ENCODE measurements at places on chromosomes 5 and 9. TPM values are rescaled to one million over a fixed set of nuclear protein-coding genes. Genes with fewer than 3 reads are reported as not detected.
A peak's percentile ranks its signal among the peaks of the same experiment; 100 is the strongest.

LPAR1 gene
- 47.3 TPM for total RNA-seq

TAF11L11 gene
- not detected for total RNA-seq

PFDN1 gene
- total RNA-seq, result 28.7 TPM

STRBP gene
- total RNA-seq, result 11.3 TPM

AQP3 gene
- 169 TPM for total RNA-seq

TOMM5 gene
- total RNA-seq, result 81.3 TPM

CRHBP gene
- total RNA-seq, result 0.20 TPM

PCDHB1 gene
- total RNA-seq, result not detected

NXNL2 gene
- not detected for total RNA-seq

PAEP gene
- not detected for total RNA-seq

FCN2 gene
- total RNA-seq, result 0.39 TPM

DNA sequence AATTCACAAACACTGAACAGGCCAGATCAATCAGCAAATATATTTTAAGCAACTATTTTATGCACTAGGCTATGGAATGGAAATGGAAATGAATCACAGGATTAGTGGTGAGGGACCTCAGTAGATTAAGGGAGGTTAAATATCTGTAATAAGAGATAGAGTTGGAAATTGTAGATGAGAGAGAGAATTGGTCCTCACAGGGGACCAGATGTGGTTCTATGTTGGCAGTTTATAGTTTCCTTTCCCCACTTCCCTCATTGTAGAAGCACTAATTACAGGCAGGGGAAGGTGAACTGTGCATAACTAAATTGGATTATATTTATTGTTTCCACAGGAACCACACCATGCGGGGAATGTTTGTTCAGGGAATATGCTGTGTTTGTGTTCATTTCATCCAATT is 496.2 kb downstream of the ARHGEF28 start:
- no peak for DNase-seq

GRCh38 chr9:113949571-113950078 is 73.5 kb downstream of the ZNF618 start:
- DNase-seq, result no peak

- DNase-seq, result peak; percentile 76
Measured at GRCh38 chr9:104743376-104743985, 4.0 kb upstream of the NIPSNAP3A start.

DNA sequence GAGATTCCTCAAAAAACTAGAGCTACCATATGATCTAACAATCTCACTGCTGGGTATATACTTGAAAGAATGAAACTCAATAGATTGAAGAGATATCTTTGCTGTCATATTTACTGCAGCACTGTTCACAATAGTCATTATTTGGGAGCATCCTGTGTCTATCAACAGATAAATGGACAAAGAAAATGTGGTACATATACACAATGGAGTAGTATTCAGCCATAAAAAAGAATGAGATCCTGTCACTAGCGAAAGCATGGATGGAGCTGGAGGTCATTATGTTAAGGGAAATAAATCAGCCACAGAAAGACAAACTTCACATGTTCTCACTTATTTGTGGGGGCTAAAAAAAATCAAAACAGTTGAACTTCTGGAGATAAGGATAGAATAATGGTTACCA is 505.7 kb upstream of the ARRDC3 start:
- DNase-seq, result no peak

GRCh38 chr5:34625246-34625645 is 30.9 kb upstream of the RAI14 start:
- no peak for DNase-seq

GRCh38 chr5:168796000-168796399 is 216.8 kb upstream of the PANK3 start:
- no peak for DNase-seq

- DNase-seq, result no peak
Measured at GRCh38 chr5:100299261-100299660, 235.9 kb upstream of the FAM174A start.

DNA sequence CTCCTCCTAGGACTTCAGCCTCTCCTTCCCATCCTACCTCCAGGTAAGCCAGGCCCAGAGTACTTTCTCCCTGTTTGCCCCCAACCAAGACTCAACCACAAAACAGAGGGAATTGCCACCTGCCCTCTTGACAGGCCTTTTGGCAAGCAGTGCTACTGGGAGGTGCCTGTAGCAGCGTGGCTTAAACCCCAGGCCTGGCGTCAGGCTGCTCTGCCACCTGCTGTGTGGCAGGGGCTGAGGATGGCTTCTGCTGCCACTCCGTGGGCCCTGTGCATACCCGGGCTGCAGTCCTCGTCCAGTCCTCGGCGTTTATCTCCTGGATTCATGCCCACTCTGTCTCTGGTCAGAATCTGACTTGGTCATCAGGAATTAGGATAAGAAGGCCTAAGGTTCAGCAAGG is 163.1 kb downstream of the PAX5 start:
- no peak for DNase-seq

- DNase-seq, result peak; percentile 84
Measured at GRCh38 chr9:128361986-128362646, 9.1 kb upstream of the URM1 start.

GRCh38 chr9:106892632-106893031 is 29.7 kb downstream of the ZNF462 start:
- DNase-seq, result no peak

DNA sequence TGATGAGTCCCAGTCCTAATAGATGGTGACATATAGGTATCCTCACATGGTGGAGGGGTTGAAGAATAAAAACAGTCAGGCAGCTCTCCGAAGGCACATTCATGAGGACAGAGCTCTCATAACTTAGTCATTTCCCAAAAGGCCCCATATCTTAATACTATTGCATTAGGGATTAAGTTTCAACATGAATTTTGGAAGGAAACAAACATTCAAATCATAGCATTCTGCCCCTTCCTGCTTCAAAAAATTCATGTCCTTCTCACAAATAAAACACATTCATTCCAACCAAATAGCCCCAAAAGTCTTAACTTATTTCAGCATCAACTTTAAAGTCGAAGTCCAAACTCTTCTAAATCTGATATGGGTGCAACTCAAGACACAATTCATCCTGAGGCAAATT is 277.2 kb upstream of the NR4A3 start:
- DNase-seq, result no peak

GRCh38 chr5:139584137-139584536 is 23.0 kb downstream of the UBE2D2 start:
- no peak for DNase-seq

DNA sequence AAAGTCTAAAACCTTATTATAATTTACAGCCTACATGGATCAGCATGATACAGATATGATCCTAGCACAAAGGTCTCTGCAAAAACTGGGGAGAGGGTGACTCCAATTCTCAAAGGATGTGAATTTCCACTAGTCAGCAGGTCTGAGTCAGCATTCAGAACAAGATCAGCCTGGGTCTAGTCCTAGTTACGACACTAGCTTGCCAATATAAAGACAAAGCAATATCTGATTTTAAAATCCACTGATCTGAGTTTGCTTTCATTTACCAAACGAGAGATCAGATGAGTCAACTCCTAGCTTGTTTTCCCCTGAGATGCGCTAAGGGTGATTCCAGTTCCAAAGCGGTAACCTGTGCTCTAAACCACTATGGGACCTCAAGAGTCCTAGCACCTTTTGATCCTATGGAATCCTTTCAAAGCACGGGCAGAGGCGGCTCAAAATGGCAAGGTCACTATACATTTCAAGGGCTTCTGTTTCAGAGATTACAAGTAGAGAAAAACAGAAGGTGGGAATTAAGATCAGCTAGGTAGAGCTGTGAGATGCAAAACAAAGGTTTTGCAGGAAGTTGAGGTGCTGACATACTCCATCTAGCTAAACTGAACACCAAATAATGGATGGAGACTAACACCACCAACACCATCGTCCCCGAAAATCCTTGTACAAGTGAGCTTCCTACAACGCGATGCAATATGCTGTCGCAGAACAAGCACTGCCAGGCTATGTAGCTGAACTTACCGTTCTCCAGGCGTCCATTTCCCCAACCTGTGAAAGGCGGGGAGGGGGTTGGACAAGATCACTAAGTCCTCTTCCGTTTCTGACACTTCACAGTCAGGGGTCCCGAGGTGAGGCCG is 906 bp downstream of the SLC25A51 start:
- no peak for DNase-seq

- no peak for DNase-seq
Measured at GRCh38 chr9:126703002-126703865, 89.5 kb downstream of the LMX1B start.

DNA sequence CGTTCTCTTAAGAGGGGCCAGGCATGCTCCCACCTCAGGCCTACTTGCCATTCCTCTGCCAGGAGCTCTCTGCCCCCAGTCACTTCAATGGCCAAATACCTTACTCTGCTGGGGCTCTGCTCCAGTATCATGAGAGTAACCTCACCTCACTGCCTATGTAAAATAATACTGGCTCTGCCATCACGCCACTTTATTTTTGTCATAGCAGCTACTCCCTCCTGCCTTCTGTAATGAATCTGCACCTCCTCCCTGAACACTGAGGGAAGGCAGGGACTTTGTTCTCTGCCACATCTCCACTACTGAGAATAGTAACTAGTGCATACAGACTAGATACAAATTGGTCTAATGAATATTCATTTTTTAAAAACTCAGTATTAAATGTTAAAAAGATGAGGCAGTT is 33.8 kb downstream of the MACROH2A1 start:
- no peak for DNase-seq

GRCh38 chr5:121239951-121240350 is 611.7 kb upstream of the FTMT start:
- peak; percentile 91 for DNase-seq

DNA sequence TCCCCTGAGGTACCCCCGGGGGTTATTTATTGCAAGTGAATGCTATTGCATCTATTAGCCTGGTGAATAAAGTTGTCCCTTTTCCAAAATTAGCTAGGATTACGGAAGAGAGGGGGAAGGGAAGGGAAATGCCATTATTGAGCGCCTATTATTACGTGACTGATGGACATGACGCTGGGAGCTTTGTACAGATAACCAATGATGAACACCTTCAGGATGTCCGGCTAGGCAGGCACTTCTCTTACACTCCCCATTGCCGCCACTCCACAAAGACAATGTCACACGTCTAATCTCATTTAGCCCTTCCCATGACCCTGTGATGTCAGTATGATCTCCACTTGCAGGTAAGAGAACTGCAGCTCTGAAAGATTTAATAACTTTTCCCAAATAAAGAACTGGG is 9.4 kb downstream of the GABRP start:
- no peak for DNase-seq

GRCh38 chr9:93814077-93814956 is 140.8 kb downstream of the BARX1 start:
- DNase-seq, result no peak

DNA sequence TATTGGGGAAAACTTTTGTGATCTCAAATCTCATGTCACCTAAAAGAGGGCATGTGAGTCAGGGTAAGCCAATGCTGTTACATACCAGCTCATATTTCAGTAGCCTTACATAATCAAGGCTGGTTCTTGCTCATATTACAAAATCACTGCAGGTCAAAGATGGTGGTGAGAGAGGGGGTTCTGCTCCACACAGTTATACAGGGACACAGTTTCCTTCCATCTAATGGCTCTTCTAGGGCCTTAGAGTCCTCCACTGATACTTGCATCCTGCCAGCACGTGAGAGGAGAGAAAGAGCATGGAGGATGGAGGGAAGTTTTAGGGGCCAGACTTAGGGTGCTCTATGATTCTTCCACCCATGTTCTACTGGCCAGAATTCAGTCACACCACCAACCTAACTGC is 130.0 kb downstream of the LIFR start:
- no peak for DNase-seq

DNA sequence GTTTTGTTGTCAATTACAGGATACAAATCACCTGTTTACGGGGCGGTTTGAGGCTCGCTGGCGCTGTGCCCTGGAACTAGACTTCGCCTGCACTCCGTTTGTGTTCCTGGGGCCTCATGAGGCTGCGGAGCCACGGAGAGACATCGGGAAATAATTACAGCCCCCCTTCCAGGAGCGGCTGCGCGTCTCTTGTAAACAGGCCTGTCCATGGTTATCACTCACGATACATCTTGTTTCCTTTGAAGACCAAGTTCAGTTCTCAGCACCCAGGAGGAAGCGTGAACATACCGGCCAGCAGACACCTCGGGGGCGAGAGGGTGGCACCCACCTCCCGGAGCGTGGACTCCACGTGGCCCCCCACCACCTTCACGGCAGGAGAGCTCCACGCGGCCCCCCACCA is 297.1 kb upstream of the IRX4 start:
- no peak for DNase-seq

DNA sequence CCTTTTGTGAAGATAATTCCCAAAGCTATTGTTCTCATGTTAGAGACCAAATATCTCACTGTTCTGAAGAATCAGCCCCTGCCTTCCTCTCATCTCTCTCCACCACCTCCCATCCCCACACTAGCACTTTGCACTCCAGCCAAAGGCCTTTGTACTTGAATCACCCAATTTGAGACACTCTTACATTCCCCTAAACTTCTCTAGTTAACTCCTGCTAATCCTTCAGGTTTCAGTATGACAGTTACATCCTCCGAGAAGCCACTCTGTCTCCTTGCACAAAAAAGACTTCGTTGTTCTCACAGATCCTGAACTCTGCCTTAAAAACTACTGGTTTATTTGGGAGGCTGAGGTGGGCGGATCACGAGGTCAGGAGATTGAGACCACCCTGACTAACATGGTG is 227.5 kb downstream of the PIK3R1 start:
- DNase-seq, result no peak

DNA sequence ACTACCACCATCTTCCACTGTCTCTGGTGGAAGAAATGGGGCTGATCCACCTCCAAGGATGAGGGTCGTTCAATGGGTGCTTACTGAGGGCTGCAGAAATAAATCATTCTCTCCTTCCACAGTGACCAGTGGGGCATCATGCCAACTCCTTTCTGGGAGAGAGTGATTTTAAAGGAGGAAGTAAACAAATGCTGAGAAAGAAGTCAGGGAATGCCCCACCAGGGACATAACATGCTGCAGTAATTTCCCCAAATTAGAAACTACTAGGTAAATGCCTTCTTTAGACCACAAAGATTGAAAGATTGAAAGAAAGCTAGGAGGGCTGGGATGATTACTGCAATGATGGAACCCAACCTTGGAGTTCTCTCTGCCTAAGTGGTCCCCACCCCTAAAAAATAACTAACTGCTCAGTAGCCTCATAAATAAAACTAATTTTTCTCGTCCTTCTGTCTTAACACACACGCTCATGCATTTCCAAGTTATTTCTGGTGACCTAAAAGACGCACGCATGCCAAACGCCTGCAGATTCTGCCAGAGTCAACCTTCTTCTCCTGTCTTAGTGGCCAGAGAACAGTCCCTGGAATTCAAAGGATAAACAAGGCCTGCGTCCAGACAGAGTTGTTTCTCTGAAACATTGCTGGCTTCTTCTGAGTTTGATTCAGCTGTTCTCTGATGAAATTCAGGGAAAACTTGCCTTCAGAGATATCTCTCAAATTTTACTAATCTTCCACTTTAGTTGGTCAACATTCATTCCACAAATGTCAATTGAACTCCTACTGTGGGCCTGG is 250.0 kb downstream of the NR3C1 start:
- DNase-seq, result peak; percentile 84

- no peak for DNase-seq
Measured at GRCh38 chr9:29865764-29866313, 2292.6 kb upstream of the C9orf72 start.

DNA sequence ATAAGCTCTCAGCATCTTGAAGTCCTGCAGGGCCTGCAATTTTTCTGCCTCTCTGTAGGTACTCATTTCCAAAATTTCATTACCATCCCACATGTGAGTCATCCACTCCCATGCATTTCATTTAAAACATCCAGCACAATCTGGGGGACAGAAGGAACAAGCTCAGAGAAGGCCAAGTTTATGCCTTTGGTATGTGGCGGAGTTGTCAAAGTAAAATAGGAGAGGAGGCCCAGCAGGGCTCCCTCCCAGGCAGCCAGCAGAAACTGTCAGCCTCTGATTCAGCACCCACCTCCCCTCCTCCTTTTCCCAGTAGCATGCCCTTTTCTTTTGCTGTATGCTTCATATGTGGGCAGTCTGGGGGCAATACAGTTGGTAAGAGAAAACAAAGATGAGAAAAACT is 126.4 kb upstream of the ZNF366 start:
- DNase-seq, result peak; percentile 75

Data from skin of body (tissue), 3 donors.